Renal cortex interstitium (tissue), 15 donors: ENCODE measurements at places on chromosomes 4 and X.

DNA sequence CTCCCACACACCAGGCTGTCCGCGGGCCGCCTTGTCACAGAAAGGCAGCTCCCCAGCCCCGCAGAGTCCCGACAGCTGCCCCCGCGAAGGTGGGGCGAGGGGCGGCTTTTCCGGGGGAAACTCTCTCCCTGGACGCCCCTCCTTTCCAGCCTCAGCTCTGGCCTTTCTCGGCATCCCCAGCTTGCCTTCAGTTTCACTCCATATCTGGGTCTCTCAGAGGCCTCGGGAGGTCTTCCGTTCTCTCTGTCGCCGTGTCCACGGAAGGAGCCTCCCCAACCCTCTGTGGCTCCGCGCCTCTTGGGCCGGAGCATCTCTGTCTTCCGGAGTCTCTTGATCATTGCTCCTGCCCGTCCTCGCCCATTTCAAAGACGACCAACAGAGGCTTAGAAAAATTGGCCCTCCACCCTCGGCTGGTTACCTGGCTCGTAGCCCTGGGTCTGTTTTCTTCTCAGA, 6.1 kb upstream of the MSX1 start:
- no peak for DNase-seq

GRCh38 chr4:151908734-151909497, 148.1 kb upstream of the GATB start:
- DNase-seq, result no peak

DNA sequence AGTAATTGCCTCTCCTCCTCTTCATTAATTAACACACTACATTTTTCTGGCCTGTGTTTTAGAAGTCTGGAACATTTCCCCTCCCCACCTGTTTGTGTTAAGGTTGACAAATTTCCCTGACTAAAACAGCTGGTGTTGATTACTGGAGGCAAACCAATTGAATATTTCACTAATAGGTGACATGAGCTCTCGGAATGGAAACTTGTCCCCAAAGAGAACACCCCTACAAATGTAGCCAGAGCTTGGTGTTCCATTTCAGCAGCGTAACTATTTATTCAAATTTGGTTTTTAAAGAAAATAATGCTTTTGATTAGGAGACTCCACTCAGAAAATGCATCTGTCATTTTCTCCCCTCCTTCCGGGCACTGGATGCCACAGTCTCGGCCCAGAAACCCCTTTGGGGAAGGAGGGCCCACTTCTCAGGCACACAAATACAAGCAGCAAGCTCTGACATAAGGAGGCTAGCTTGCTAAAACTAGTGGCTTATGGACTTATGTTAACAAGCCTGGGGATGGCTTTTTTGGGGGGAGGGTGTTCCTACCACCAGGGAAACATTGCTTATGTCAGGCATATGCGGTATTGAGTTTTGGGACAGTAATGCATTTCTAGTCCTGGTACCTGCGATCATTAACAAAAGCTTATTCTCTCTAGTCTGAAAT, 2.2 kb downstream of the RNF150 start:
- no peak for DNase-seq

DNA sequence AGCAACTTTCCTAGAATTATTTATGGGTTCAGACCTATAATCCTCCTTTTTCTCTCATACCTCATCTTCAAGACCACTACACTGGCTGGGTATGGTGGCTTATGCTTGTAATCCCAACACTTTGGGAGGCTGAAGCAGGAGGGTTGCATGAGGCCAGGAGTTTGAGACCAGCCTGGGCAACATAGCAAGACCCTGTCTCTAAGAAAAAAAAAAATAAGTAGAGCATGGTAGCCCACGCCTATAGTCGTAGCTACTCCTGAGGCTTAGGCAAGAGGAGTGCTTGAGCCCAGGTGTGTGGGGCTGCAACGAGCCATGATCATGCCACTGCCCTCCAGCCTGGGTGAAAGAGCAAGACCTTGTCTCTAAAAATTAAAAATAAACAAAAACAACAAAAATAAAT, 832.4 kb downstream of the PCDH18 start:
- DNase-seq, result no peak

- DNase-seq, result no peak
Measured at GRCh38 chr4:132506568-132506967, 642.5 kb upstream of the PCDH10 start.

DNA sequence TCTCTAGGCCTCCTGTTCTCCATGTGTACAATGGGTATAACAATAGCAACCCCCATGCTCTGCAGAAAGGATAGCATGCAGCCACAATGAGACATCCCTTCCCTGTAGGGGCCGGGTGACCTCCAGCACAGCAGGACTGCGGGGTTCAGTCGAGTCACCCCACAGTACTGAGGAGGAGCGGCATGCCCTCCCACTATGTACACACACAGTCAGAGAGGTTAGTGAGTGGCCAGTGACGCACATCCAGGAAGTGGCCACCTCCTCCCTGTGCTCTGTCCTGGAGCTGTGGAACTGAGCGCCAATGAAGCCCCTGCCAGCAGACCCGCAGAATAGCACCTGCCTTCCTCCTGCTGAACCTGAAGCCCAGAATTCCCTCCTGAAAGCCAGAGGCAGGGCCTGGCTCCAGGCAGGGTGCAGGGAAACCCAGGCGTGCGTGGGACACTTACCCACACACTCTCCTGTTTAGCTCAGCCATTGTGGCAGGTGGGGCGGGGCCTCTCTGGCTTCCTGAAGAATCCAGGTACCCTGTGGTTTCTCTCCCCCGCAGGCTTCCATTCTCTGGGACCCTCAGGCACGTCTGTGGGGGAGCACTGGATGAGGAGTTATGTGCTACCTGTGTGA, 50.0 kb downstream of the WFS1 start:
- DNase-seq, result no peak

DNA sequence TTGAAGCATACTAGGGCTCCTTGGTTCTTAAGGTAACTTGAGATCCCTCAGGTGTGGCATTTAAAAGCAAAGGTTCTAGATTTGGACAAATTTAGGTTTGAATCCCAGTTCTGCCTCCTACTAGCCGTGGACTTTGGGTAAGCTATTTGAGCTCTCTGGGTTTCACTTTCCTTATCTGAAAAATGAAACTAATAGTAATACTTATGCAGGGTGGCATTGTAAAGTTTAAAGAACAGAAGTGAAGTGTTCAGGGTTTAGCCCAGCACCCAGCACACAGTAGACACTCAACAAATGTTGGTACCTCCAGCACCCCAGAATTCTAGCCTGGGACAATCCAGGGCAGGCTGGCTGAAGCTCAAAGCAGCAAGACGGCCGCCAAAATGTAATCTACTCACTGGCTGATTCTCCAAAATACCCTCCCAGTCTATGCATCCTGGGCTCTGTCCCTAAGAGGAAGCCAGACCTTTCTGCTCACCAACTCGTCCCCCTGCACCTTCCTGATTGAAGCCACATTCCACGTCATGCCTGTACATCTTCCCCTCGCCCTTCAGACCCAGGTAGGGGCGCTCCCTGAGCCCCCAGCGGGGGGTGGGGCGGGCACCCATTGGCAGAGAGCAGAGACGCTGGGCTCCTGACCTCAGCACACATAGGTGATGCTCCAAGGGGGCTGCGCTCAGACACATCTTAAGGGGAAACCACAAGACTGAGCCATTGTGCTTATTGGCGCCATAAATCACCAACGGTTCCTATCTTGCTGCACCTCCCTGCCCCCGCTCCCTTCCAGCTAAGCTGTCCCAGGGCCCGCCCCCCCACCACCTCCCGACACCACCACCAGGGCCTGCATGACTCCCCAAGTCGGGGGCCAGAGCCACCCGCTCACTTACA, 160.6 kb downstream of the BCOR start:
- DNase-seq, result no peak

DNA sequence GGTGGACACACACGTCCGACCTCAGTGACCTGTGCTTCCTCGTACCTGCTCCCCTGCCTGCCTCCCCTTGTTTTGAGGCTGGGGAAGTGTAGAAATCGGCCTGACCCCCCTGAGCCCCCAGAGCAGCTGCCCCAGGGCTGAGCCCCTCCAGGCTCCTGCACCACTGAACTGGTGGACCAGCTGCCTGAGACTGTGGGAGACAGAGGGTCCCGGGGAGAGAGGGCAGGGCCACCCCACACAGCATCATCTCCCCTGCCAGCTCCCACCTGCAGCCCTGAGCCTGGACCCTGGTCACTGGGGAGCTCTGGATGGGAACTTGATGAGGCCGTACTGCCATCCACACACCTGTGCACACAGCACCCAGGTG, 15.0 kb upstream of the NAT8L start:
- DNase-seq, result no peak

- no peak for DNase-seq
Measured at GRCh38 chr4:181958446-181958845, 284.8 kb upstream of the TENM3 start.
